ENCODE measurements at places on chromosomes 4 and X. TPM values are rescaled to one million over a fixed set of nuclear protein-coding genes. Genes with fewer than 3 reads are reported as not detected.

The PRDM8 gene
- total RNA-seq, result 0.33 TPM

The PABPC1L2B gene
- not detected for total RNA-seq

The TIMM8A gene
- 4.8 TPM for total RNA-seq

The TXK gene
- total RNA-seq, result 0.04 TPM

The MAGEA2 gene
- total RNA-seq, result not detected

The FMR1NB gene
- total RNA-seq, result not detected

The ZAR1 gene
- total RNA-seq, result not detected

The SMIM31 gene
- total RNA-seq, result not detected

The TBC1D9 gene
- 75.9 TPM for total RNA-seq

The DOCK11 gene
- 2.0 TPM for total RNA-seq

The DGKK gene
- total RNA-seq, result not detected

DNA sequence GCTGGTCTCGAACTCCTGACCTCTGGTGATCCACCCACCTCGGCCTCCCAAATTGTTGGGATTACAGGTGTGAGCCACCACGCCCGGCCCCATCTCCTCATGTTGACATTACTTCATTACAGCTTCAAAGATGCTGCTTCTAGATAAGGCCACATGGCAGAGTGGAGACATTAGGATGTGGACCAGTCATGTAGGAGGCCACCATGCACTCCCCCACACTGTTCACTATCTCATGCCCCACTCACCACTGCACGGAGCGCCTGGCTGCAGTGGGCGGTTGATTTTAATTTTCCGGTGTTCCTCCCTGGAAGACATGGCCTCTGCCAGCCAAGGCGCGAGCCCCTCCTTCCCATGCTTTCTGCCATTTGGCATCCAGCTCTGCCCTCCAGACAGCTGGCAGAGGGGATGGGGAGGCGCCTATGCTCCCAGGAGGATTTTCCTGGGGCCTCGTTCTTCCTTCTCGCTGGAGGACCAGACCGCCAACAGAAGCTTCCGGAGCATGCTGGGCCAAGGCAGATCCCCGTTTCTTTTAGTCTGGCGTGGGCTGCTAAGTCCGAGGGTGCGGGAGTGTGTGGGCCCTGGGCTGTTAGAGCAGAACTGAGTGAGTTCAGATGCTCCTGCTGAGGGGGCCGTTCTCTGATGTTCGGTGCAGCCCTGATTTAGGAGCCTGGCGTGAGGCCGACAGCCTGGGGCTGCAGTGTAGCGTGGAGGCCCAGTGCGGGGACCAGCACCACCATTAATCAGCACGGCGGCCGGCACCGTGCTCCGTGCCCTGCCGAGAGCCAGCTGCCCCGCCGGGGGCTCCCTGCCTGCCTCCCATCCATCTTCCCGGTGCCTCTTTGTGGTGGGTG, 93.1 kb downstream of the SORCS2 start:
- no peak for DNase-seq

DNA sequence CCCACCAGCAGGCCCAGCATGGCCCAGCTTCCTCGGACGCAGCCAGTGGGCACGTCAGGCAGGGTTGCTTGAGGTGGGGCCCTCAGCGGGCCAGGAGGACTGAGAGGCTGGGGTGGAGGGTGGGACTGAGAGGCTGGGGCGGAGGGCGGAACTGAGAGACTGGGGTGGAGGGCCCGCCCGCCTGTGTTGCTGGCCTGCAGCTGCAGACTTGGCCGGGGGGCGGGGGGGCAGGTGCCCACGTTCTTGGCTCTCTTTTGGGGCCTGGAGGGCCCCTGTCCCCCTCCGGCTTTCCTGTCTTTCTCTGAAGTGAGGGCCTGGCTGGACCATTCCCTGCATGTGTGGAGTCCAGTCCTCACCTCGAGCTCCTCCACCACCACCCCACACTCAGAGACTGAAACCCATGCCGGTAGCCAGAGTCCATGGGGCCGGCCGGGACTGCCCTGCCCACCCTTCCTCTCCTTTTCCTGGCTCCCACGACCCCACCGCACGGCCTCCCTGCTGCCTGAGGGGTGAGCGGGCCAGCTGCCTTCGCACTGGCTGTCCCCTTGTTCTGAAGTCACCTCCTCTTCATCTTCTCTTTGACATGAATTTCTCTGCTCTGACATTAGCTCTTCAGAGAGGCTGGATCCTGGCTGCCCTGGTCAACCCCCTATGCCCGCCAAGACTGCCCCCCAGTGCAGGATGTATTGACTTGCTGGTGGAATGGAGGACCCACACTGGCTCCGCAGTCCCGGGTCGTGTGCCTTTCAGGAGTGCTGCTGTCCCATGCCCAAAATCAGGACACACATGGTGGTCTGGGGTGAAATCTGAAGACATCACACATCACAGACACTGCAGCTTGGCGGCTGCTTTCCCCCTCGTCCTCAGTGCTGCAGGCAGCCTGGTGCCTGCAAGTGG, 10.1 kb upstream of the NKX1-1 start:
- no peak for DNase-seq

- no peak for DNase-seq
These were observed 93.4 kb downstream of the NHSL2 start for GRCh38 chrX:72003811-72004750.

DNA sequence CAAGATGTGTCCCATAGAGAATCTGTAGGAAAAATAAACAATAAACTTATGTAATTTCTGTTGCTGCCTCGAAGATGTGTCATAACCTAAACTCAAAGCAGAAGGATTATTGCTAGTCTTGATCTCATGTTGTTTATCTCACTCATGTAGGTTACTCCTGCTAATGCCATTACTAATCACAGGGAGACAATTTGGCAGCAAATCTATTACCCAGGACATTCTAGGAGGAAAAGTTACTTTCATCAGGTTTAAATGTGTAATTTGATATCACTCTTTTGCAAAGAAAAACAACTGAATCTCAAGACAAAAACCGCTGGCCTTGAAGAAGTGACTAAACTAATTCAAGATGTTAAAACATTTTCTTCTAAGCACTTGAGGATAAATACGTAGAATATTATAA, 34.0 kb downstream of the LDOC1 start:
- no peak for DNase-seq

GRCh38 chr4:108156391-108156790, 12.3 kb downstream of the LEF1 start:
- DNase-seq, result no peak

GRCh38 chr4:83851261-83852084, 315.6 kb downstream of the GPAT3 start:
- no peak for DNase-seq

DNA sequence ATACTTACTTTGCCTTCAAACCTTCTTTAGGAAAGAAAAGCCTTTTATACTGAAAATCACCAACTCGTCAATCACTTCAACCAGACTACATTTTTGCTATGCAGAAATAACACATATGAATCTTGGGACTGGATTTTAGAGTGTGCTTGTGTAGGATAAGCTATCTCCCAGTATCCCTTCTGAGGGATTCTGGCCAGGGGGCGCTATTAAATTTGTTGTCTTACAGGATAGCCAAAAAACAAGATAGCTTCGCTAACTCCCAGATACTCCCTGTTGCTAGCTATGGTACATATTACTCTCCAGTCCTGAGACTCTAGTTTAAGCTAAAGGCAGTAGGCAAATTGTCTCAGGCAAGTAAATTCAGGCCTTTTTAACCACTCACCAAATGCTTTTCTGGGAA, 167.2 kb downstream of the LHFPL1 start:
- DNase-seq, result no peak

DNA sequence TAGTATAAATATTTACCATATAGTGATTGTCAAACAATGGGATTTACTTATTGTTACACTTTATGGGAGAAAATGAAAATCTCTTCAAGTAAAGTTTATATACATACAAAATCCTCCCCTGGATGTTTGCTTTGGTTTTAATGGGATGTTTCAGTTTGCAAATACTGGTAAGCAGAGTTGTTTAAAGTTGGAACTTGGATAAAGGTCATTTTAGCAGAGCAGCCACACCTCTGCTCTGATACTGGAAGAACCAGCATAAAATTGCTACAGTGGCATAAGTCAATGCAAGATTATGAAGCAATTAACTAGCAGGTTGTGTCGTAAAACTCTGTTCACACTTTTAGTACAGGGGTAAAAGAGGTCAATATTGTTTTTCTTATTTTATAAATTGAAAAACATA, 101.2 kb downstream of the TRAPPC11 start:
- no peak for DNase-seq

- DNase-seq, result no peak
These were observed 117.2 kb upstream of the DDX53 start for GRCh38 chrX:22882543-22882942.

- DNase-seq, result no peak
These were observed 41.9 kb upstream of the NSG1 start for GRCh38 chr4:4344915-4345527.

DNA sequence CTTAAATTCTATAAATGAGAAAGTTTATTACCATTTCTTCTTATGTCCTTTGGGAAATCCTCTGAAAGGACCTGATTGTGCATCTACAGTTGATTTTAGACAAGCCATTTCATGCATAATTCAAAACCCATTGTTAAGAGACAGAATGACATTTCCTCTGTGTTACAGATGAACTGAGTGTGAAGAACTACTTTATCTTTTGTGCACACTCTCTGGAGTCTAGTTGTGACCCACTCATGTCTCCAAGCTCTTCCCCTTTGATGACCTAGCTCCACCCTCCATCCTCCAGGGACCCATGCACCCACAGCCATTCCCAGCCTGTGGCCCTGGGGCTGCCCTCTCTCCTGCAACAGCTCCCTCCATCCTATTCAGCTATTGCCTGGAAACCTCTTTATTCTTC, 57.5 kb upstream of the BMPR1B start:
- DNase-seq, result no peak

- no peak for DNase-seq
These were observed 148.8 kb downstream of the POLA1 start for GRCh38 chrX:24842486-24842885.

- DNase-seq, result no peak
These were observed 63.3 kb downstream of the KCNIP4 start for GRCh38 chr4:21885241-21885640.

DNA sequence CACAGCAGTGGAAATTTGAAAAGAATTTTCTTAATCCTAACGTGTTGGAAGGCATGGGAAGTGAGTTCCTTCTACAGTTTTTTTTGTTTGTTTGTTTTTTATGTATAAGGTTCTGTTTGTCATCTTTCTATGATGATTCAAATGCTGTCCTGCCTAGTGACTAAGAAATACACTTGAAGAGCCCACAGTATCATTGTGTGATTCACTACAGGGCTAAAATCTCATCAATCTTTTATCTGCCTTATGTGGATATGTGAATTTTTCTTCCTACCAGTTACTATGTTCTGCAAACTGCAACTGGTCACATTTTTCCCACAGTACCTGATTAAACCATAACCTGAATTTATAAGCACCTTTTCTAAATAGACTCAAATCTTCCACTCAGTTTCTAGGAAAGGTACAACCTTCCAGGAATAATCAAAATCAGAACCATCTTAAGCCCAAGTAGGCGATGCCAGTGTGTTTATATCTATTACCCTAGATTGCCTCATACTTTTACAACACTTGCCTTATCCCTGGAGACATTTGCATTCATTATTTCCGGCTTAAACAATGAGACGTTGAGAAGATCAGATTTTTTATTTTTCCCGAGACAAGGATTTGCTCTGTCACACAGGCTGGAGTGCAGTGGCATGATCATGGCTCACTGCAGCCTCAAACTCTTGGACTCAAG, 214.6 kb upstream of the GALNT7 start:
- DNase-seq, result no peak

GRCh38 chr4:111773858-111774257, 371.4 kb upstream of the FAM241A start:
- no peak for DNase-seq

DNA sequence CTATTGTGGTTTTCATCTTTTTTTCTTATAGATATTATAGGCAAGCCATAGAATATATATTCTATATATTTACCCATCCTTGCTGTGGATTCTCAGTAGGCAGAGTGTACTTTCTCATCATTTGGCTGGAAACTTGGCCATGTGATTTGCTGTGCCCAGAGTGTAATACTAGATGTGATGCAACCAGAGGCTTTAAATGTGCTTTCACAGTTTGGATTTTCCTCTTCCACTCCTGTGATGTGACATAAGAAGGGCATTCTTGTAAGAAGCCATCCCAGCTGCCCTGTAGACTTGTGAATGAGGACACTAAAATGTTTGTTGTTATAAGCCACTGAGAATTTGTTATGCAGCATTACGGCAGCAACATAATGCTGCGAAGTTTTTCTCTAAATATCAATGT, 10.4 kb upstream of the HPGDS start:
- no peak for DNase-seq

GRCh38 chrX:13816643-13817627, at the start of gene GPM6B:
Gene GPM6B, minus strand, starts transcription at chrX:13817093. Its CDS starts 189 bp downstream, at chrX:13816904.
- no peak for DNase-seq

GRCh38 chr4:3658530-3658913, 107.7 kb upstream of the ADRA2C start:
- no peak for DNase-seq
